ENCODE measurements at places on chromosomes 3 and 15.

GRCh38 chr3:22441711-22442110 lies 690.7 kb upstream of the ZNF385D start:
- DNase-seq, result no peak

DNA sequence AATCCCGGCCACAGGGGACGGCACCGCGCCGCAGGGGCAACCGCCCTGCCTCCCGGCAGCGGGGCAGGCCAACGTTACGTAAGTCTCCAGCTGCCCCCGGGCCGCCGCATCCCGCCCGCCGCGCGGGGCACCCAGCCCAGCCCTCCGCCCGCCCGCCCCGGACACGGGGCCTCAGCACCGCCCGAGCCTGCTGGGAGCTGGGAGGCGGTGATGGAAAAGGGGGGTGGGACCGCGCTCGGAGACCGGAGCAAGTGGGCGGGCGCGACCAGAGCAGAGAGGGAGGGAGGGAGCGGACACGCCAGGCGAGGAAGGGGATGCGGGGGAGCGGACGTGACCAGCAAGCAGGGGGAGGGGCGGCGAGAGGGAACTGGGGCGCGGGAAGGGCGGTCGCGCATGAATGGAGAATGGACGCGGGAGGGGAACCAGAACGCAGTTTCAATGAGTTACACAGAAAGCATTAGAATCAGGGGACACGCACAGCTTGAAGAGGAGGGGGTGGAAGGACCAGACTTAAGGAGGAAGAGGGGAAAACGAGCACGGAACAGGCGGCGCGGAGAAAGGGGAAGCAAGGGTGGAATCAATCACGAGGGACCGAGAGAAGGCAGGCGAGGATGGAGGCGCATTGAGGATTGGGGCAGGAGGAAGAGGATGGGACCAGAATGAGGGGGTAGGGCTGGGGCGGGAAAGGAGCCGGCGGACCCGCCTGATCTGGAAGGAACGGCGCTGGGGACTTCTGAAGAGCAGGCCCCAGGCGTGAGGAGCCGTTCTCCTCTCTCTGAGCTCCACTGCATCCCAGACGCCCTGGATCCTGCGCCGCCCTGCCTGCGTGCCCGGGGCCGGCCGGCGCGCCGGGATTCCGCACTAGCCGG lies 559 bp downstream of the PKM start:
- DNase-seq, result no peak

- no peak for DNase-seq
Observed at GRCh38 chr3:62364191-62364590, 9.2 kb downstream of the FEZF2 start.

- no peak for DNase-seq
Observed at GRCh38 chr15:67127331-67127664, 61.9 kb downstream of the SMAD3 start.

- DNase-seq, result no peak
Observed at GRCh38 chr3:114307222-114307830, 13.5 kb downstream of the TIGIT start.

DNA sequence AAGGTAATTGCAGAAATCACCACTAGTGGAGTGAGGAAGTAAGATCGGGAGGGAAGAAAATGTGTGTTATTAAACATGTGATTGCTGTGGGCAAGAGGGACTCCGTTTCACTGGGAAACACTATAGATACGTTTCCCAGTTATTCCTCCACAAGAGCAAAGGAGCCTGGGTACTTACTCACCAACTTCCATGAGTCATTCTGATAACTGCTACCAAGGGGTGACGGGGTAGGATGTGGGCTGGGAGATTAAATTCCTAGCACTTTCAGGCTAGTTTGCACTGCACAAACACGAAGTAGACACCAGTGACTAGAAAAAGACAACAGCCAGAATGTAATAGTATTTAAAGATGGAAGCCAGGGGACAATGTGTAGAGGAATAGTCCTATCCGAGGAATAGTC lies 812.9 kb upstream of the CFAP20DC start:
- no peak for DNase-seq

GRCh38 chr3:155154255-155154654 lies 74.1 kb downstream of the MME start:
- DNase-seq, result no peak

DNA sequence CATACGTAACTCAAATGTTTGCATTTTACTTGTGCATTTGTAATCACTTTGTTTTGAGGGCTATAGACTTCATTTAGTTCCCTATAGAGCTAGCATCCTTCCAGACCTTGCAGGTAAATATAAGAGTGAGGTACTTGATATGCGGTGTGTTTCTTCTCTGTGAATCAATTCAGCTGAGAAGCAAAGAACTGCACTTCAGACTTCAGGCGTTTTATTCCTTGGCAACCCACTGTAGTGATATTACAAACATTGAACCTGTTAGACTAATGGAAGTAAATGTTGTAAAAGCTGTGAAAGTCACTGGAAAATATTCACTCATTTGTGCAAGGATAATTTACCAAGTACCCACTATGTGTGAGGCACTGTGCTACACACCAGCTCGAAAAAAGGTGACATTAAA lies 94.1 kb upstream of the CHL1 start:
- DNase-seq, result no peak

GRCh38 chr3:127206611-127207516 lies 13.9 kb downstream of the PRR23E start:
- no peak for DNase-seq

GRCh38 chr3:43072361-43072760 lies 33.5 kb downstream of the POMGNT2 start:
- no peak for DNase-seq

DNA sequence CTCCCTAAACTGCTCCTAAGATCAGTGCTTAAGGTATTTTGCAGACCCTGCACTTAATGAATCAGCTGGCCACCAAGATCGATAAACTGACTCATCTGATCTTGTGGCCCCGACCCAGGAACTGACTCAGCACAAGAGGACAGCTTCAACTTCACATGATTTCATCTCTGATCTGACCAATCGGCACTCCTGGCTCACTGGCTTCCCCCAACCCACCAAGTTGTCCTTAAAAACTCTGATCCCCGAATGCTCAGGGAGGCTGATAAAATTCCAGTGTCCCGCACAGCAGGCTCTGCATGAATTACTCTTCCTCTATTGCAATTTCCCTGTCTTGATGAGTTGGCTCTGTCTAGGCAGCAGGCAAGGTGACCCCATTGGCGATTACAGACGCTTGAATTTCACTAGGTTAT lies 13.5 kb downstream of the HTR3E start:
- DNase-seq, result no peak

DNA sequence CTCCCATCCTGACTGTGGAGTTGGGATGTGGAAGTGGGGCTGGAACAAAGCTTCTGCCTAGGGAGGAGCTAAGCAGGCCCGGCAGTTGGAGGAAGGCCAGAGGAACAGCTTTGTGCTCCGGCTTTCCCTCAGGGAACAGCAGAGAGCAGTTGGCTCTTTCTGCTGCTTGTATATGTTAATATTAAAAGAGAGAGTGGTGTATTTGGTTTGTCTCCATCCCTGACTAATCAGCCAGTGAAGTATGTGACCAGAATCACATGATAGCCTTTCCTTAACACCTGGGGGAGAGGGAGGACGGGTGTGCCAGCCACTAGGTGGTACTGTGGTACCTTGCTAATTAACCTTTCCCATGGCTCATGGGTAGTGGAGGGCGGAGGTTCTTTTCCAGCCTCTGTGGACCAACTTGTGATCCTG lies 10.0 kb downstream of the EIF2B5 start:
- DNase-seq, result no peak

GRCh38 chr3:123508178-123508577 lies 59.3 kb upstream of the ADCY5 start:
- no peak for DNase-seq

- no peak for DNase-seq
Observed at GRCh38 chr3:184602372-184603150, 41.0 kb downstream of the EPHB3 start.

Measured in HFF-Myc (cell line).